ENCODE measurements at places on chromosomes 3 and 15. TPM values are rescaled to one million over a fixed set of nuclear protein-coding genes. Genes with fewer than 3 reads are reported as not detected.

ZBTB47 gene
- 2.5 TPM for polyA plus RNA-seq

ZNF502 gene
- polyA plus RNA-seq: 3.6 TPM

TMEM108 gene
- 0.49 TPM for polyA plus RNA-seq

SPATA12 gene
- polyA plus RNA-seq: 0.15 TPM

GOLGA6D gene
- polyA plus RNA-seq: not detected

TICRR gene
- 0.42 TPM for polyA plus RNA-seq
